ENCODE measurements at places on chromosomes 1 and 21.

- DNase-seq, result no peak
Measured at GRCh38 chr1:197394831-197395608, 127.0 kb downstream of the CRB1 start.

- DNase-seq, result no peak
Measured at GRCh38 chr1:21823206-21823979, 11.3 kb downstream of the LDLRAD2 start.

GRCh38 chr1:217196616-217197015, 434.3 kb downstream of the GPATCH2 start:
- DNase-seq, result no peak

- DNase-seq, result no peak
Measured at GRCh38 chr1:118627435-118627834, 360.7 kb downstream of the TBX15 start.

DNA sequence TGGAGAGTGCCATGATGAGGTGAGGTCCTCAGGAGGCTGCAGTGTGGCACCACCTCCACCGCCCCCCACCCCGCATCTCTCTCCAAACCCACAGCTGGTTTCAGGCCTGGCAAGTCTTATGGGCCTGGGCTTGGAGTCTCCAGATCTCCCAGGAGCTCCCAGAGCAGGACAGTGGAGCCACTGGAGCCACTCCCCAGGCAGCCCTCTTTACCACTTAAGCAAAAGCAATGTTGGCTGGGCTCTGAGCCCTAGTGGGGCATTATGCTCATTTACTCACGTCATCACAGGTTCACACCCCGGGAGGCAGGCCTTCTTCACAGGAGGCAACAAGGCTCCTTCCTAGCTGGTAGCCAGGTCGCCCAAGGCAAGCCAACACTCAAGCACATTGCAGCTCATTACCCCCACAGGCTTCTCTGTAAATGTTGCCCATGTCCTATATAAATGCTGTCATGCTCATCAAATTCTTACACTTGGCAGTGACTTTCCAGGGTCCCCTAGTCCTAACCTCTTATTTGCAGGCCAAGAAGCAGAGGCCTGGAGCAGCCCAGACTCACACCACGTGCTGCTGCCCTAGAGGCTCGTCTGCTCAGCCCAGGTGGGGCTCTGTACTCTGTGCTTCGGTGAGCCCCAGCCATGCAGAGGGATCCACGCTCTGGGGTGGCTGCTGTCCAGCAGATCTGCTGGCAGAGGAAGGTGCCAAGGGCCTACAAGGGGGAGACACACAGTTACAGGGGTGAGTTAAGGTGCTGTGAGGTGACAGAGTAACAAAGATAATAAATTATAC, 459.3 kb downstream of the MATN1 start:
- DNase-seq, result no peak

DNA sequence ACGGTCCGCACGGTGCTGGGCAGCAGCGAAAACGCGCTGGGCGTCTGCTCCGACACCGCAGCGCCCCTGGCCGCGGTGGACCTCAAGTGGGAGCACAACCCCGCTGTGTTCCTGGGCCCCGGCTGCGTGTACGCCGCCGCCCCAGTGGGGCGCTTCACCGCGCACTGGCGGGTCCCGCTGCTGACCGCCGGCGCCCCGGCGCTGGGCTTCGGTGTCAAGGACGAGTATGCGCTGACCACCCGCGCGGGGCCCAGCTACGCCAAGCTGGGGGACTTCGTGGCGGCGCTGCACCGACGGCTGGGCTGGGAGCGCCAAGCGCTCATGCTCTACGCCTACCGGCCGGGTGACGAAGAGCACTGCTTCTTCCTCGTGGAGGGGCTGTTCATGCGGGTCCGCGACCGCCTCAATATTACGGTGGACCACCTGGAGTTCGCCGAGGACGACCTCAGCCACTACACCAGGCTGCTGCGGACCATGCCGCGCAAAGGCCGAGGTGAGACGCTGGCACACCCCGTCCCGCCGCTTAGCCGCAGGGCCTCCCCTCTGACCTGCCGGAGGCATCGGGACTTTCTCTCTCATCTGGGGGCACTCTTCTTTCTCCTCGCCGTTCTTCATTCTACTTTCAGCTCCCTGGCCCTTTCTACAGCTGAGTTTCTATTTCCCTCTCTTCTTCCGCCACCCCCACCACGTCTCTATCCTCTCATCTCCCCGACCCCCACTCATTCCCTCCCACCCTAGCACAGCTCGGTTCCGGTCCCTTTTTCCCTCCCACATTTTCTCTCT, 1.0 kb downstream of the NPR1 start:
- no peak for DNase-seq

DNA sequence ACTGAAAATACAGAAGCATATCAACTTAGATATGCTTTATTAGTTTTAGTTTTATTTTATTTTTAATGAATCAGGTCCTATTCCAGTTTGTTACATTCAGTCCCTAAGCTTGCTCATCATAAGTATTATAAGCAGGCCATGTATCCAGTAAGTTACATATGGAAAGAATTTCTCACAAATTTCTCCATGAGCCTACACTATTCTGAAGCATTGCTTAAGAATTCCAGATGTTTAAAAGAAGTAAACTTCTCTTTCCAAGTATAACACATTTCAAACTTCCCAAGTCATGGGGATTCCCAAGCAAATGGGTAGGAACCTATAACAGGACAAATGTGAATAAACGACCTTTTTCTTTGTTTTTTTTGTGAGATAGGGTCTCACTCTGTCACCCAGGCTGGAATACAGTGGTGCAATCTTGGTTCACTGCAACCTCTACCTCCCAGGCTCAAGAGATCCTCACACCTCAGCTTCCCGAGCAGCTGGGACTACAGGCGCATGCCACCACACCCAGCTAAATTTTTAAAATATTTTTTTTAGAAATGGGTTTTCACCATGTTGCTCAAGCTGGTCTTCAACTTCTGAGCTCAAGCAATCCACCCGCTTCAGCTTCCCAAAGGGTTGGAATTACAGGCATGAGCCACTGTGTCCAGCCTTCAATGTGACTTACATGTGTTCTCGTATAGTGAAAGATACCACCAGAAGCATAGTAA, 39.0 kb downstream of the ST7L start:
- no peak for DNase-seq

DNA sequence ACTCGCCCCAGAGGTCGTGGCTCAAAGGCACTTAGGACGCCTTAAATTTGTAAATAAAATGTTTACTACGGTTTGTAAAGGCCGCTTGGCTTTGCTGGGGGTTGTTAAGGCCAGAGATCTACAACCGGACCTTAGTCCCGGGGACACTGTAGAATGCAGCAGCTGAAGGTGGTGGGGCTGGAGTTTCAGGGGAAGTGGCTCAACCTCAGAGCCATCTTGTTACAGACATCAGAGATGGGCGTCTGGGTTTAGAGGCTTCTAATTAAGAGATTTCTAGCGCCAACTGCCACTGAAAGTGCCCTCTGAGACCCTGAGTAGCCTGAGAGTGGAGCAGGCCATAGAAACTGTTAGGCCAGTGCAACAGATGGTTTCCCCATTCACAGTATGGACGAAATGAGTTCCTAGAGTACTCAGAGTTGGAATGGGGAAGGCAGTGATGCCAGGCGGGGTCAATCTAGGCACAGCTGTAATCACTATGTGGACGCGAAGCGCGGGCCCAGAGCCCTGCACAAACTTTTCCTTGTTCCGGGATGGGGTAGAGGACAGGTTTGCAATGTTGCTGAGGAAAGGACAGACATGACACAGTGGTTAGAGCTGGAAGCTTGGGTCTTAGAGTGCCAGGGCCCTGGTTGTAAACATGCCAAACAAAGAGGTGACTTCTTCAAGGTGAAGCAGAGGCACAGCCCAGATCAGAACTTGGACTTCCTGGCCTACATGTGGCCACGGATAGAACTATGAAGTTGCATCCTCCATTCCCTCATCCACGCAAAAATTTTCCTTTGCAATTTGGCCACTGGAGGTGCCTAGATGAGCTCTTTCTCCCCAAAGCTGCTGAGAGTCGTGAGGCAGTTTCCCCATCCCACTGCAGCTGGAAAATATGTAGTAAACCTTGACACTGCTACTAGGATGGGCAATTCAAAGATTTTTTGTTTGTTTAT, 6.0 kb downstream of the HLX start:
- DNase-seq, result no peak

DNA sequence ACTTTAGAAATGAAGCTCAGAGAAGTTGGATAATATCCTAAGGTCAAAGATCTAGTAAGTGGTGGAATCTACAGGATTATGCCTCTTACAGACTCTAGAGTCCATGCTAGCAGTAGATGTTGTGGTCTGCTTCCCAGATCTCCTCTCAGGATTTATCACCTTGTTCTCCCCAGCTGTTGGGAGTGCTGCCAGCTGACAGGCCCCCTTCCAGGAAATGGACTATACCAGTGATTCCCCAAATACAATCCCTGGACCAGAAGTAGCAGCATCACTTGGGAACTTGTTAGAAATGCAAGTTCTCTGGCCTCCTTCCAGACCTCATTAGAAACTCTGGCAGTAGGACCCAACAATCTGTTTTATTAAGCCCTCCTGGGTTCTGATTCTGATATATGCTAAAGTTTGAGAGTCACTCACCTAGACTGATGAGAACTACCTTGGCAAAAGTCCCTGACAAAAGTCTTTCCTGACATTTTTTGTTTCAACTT, 24.5 kb upstream of the NTNG1 start:
- DNase-seq, result no peak

DNA sequence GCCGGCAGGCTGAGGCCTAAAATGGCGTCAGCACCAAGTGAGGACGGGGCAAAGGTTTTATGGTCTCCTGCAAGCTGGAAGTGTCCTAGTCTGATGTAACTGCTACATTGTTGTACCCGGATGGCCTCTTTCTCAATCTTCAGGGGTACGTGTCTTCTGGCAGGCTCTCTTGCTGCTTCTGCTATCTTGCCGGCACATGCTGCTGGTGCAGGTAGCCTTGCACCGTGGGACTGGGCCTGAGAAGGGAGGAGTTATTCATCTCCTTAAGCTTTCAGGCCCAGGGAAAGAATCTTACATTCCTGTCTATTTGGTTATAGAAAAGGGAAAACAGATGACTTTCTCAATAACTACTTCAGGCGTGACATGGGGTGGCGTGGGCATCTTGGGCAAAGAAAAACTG, 72.2 kb downstream of the ZNF678 start:
- DNase-seq, result no peak

DNA sequence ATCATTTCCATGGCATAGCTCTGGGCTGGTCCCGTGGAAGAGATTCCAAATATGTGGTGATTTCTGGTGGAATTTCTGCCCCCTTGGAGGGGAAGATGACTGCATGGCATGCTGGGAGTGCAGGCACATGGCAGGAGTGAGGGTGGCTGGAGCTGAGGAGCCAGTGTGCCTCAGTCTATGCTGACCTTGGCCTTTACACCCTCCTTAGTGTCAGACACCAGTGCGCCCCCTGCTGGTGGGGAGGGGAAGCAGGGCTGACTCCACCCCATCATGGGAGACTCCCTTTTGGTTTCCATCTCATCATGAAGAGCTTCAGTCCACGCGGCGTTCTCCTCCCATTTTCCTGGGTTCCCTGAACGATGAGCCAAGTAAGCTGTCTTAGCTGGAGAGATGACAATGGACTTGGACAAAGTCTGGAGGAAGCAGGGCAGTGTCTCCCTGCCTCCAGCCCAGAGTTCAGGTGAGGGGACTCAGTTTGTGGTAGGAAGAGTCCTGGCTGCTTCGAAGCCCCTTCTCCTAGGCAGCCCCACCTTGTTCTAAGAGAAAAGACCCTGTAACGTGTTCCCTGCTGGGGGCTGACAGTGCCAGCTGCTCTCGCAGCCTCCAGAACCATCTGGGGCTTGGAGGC, 10.3 kb downstream of the ALX3 start:
- no peak for DNase-seq

GRCh38 chr21:17775431-17776126, 43.6 kb downstream of the C21orf91 start:
- no peak for DNase-seq

DNA sequence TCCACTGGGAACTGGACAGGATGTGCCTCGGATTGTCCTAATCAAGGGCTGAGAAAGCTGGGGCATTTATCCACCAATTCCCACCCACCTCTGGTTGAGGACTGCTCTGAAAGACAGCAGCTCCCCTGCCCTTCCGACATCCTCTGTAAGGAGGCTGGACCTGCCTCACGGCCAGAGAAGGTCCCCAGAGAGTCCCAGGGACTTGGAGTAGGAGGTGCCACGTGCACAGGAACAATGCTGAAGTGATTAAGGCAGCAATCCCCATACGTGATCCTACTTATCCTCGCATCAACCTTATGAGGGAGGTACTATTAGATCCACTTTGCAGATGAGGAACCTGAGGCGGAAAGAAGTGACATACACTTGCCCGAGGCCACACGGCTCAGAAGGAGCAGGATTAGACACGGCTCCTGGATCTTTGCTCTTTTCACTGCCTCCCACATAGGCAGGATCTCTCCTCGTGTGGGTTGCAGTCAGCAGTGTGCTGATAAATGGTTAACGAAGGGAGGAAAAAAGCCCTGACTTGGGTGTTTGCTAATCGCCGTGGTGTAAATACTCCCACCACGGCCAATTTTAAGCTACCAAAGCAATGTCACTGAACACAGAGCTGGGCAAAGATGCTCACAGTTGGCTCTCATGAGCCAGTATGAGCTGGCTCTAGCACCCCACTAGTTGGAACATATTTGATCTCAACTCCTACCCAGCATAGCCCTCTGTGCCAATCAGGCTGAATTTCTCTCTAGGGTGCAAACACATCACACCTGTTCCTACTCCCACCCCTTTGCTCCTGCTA, 18.6 kb upstream of the LDLRAP1 start:
- DNase-seq, result no peak

- DNase-seq, result no peak
Measured at GRCh38 chr1:216582151-216582550, 141.1 kb downstream of the ESRRG start.

- no peak for DNase-seq
Measured at GRCh38 chr1:90557706-90558105, 159.4 kb downstream of the BARHL2 start.

DNA sequence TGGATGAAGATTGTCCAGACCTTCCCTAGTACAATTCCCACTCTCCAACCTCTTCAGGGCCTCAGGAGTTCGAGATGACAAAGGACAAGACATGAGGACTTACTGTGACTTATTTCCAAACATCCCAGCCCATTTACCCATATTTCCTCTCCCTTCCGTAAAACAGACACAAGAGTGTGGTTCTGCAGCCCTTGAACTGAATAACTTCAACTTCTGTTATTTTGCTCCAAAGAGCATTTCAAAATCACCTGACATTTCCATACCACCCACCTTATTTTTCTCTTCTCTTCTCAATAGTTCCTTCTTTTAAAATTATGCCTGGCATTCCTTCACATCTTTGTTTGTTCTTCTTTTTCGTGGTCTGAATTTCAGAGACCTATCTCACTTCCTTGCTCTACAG, 8.7 kb upstream of the OR10K2 start:
- no peak for DNase-seq

DNA sequence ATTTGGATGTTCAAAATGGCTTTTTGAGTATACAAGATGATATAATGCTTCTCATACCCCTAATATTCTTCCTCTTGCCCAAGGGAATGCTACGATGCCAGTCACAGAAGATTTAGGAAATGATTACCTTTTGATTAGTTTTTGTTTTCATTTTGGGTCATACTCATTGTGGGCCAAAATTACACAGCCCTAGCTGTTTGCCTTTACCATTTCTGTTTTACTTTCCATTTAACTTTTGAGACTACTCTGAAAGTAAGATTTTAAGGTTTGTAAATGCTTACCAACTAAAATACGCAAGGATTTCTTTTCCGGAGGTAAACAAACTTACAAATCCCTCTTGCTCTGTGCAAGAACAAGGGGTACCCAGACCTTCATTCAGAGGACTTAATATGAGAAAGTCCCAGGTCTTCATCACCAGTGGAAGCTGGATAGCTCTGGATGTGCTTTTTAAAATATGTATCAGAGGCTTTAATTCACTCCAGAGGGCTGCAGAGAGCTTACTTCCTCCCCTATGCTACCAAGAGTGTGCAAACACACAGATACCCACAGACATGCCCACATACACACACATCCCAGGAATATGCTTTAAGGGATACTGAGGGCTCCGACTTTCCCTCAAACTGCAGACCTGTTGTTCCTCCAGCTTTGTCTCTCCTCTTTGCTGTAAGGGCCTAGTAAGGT, 631.4 kb downstream of the SMYD3 start:
- no peak for DNase-seq

Data from NCI-H1048 (cell line).